Activated naive CD4-positive, alpha-beta T cell treated with anti-CD3 and anti-CD28 coated beads for 36 hours (primary cell): ENCODE measurements at places on chromosomes 16 and 17. TPM values are rescaled to one million over a fixed set of nuclear protein-coding genes. Genes with fewer than 3 reads are reported as not detected.
A peak's percentile ranks its signal among the peaks of the same experiment; 100 is the strongest.

Gene BICDL2
- total RNA-seq = not detected

DNA sequence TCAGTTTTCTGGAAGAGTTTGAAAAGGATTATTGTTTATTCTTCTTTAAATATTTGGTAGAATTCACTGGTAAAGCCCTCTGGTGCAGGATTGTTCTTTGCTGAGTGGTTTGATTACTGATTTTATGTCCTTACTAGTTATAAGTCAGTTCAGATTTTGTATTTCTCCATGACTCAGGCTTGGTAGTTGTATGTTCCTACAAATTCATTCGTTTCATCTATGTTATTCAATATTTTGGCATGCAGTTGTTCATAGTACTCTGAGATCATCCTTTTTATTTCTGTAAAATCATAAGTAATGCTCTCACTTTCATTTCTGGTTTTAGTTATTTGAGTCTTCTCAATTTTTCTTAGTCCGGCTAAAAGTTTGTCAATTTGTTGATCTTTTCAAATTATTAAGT, 58.1 kb upstream of the CRYM start:
- DNase-seq = no peak

- DNase-seq = no peak
Measured at GRCh38 chr16:85101956-85102630, 10.2 kb downstream of the CIBAR2 start.

GRCh38 chr17:78258323-78259191, 27.1 kb downstream of the TMEM235 start:
- peak; percentile 95 for DNase-seq

DNA sequence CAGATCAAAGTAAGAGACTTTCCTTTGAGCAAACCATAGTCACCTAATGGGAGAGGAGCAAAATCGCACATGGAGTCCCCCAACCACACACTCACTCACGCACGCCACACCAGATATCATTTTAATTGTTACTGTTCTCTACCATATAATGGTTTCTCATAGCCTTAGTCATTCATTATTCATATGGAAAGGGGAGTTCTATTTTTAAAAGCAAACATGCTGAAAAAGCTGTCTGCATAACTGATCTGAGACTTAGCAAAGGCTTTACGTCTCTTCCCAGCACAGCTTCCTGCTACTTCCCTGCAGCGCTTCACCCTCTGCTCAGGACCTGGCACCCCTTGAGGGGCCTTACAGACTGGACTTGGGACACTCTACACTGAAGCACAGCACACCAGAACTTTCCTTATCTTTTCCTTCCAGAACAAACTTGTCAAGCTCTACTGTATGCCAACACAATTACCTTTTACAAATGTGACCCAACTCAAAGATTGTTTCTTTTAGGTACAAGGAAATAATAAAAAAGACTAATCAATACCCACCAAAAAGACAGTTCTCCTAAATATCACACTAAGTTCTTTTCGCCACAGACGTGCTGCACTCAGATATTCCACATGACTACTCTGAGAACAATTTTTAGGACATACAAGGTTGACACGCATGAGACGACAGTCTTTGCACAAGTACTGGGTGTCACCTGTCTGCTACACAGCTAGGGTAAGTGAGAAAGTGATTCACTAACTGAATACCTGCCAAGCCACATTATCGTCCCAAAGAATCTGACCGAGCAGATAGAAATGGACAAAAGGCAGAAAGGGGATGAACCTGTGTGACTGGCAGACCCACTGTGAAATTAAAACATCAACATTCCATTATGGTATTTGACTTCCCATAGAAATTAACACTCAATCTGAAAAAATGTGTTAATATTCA, 21.5 kb downstream of the SRP68 start:
- no peak for DNase-seq

GRCh38 chr17:78716814-78717393, 65.2 kb downstream of the CYTH1 start:
- DNase-seq = peak; percentile 60

- DNase-seq = no peak
Measured at GRCh38 chr16:82767808-82768207, 141.0 kb downstream of the CDH13 start.

Gene TMEM114
- total RNA-seq = not detected

- DNase-seq = no peak
Measured at GRCh38 chr17:3708366-3708765, 12.4 kb upstream of the P2RX5 start.

DNA sequence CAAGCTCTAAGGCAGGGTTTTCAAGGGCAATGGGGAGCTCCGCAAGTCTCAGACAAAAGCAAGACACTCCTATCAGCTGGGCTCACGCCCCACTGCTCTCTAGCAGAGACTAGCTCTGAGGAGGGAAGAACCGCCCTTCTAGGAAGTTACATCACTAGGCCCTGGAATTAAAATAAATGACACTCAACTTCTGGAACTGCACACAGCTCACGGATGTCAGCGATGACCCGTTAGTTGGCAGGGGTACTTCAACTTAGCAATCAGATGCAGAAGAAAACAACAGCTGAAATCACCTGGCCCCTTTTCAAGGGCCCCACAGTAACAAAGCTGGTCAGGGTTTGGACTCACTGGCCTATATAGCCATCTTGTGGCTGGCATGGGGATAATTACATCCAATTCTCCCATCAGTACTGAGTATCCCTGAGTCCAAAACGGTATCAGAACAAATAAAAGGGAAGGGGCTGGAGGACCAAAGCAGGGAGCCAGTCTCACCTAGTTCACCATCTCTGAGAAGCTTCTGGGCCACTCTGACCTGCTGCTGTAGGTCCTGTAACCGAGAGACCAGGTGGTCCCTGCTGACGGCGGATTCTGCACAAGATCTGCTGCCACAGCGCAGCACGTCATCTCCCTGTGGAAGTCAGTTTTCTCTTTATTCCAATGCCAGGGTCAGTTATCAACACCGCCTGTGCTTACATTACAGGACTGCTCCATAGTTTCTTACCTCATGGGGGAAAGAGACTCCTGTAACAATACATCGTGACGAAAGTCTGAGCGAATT, 22.2 kb downstream of the SERPINF1 start:
- DNase-seq = no peak

Gene GP1BA
- total RNA-seq = not detected

GRCh38 chr17:4958102-4958501, 7.2 kb downstream of the ENO3 start:
- DNase-seq = no peak

GRCh38 chr17:17164156-17164555, 42.0 kb downstream of the PLD6 start:
- no peak for DNase-seq

GRCh38 chr16:86566966-86567700, 504 bp downstream of the FOXC2 start:
- no peak for DNase-seq

DNA sequence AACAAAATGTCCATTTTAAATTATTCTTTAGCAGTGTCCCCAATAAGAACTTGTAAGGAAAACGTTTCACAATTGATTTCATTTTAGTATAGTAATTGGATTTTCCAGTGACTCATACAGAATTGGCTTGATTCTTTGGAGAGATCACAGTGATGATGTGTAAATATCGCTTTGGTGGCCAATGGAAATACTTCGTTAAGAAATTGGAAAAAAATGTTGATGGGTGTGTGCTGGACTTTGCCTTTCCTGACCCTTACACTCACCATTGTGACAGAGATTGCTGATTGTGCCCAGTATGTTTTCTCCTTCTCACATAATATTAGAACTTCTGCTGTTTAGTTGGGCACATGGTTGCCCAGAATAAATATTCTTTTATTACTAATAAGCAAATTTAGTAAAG, 7.4 kb upstream of the EFCAB13 start:
- no peak for DNase-seq

- DNase-seq = no peak
Measured at GRCh38 chr16:12208341-12209035, 232.0 kb downstream of the SNX29 start.

- DNase-seq = no peak
Measured at GRCh38 chr16:51510416-51510815, 359.3 kb upstream of the SALL1 start.

Gene GLTPD2
- not detected for total RNA-seq

Gene HOXB4
- 2.5 TPM for total RNA-seq

DNA sequence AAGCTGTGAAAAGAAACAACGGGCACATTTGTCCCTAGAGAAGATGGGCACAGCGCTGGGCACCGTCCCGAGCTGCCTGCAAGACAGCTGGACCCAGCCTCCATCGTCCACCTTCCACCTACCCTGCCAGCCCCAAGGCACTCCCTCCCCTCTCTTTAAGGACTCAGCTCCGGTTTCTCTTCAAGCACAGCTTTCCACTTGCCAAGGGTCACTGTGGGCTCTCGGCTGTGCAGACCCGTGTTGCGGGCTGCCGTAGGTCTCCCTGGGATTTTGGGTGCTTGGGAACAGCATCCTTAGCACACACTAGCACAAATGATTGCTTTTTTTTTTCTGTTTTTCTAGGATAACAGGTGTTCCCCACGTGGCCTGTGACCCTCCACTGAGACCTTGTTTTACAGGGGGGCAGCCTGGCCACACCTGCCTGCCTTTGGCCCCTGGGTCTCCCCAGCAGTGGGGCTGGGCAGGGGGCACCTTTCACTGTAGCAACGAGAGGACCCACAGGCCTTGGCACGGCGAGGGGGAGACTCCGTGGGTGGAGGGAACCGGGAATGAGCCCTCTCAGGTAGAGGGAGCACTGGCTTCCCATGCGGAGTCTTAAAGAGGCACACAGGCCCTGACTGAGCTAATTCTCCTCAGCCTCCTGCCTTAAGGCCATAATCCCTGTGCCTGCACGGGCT, 1.4 kb downstream of the CHMP6 start:
- DNase-seq = no peak

- no peak for DNase-seq
Measured at GRCh38 chr17:50668025-50668837, 33.5 kb downstream of the ABCC3 start.

- no peak for DNase-seq
Measured at GRCh38 chr16:25079637-25080378, 31.7 kb upstream of the LCMT1 start.

Gene MCRIP2
- total RNA-seq = 35.2 TPM

DNA sequence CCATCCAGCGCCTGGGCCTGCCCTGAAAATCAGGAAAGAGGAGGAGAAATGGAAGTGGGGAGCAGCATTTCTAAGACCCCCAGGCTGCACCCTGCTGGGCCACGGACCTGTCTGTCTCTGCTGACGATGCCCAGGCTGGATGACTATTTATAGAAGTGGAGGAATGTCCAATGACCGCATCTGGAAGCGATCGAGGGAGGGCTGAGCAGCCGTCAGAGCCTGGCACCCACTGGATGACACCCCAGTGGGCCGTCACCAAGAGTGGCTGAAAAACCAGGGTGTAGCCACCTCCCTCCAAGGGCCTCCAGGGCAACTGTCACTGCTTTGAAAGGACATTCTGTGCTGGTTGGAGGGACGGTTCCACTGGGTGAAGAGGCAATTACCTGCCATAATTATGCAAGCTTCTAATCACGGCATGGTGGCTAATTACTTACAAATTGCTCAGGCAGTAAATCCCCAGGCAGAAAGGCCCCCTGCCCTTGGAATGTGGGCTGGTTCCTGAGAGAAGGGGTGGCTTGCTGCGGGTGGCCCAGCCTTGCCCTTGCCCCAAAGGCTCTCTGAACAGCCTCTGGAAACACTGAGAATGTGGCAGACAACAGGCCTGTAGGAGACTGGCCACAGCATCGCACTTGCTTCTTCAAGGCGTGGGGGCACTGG, 332.1 kb downstream of the C16orf95 start:
- no peak for DNase-seq

DNA sequence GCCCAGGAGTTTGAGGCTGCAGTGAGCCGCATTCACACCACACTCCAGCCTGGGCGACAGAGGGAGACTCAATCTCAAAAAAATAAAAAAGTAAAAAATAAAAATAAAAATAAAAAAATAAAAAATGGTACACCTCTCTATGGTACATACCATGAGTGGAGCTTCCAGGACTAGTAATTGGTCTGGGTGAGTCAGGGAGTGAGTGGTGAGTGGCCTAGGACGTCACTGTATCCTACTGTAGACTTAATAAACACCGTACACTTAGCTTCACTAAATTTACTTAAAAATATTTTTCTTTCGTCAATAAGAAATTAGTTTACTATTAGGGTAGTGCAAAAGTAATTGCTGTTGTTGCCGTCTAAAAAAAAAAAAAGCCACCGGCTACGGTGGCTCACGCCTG, 9.0 kb downstream of the CDH5 start:
- no peak for DNase-seq

Gene SOX8
- total RNA-seq = 0.74 TPM

DNA sequence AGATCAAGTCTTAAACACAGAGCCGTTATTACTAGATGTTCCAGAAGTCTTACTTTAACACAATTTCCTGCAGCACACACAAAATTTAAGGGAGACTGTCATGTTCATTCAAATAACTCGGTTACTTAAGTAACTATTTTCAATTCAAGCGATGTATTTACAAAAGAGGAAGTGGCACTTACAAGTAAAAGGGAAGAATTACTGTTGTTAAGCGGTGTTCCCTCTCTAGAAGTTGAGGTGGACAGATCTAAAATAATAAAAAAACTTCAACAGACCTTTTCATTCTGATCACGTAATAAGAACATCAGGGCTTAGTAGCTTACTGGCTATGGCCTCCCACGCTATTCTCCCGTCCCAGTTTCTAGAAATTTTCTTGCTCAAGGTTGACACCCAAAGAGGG, 26.2 kb upstream of the TXNDC11 start:
- no peak for DNase-seq

DNA sequence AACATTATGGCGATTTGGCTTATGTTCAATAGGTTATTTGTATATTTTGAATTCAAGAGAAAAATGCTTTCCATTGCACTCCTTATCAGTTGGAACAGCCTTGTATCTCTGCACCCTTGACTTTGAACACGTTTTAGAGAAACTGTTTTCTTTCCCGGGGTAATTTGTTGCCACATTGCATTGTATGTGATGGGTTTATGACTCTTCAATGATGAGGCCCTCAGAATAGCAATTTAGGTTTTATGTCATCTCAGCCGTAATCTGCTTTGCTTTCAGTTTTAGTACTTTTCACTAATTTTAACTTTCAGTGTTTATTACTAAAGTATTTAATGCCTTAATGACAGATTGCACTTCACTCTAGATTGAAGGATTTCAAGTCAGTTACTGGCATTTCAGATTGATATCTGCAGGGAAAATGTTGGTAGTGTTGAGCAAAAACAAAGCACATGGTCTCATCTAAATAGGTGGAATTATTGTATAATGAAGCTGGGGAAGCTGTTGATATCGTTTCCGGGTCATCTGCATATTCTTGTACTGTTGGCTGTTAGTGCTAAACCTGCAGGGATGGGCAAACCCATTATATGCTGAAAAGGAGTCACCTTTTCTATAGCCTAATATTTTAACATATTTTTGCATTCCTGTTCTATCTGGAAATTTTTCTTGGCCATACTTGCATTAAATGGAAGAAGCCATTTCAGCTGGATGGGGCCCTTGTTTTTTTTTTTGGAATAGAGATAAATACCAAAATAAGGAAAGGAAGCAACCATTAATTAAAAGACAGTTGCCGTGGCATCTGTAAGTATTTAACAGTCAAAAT, 2.0 kb downstream of the LUC7L3 start:
- DNase-seq = no peak

DNA sequence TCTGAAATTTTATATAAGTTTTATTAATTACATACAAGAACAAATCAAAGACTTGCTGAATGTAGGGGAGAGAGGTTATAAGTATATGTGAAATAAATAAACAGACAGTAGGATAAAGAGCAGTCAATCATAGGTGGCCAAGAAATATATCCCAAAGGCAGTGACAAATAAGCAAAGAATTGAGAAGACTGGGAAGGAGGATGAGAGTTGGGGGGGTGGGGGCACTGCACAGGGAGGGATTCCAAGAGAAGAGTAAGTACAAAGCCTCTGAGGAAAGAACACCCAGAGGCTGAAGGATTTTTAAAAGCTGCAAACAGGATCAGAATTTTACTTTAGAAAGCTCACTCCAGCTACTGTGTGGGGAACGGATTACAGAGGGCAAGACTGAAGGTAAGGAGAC, 2.8 kb downstream of the PELP1 start:
- DNase-seq = no peak

Gene MSLN
- not detected for total RNA-seq
